ENCODE measurements at places on chromosomes 1 and 21.

DNA sequence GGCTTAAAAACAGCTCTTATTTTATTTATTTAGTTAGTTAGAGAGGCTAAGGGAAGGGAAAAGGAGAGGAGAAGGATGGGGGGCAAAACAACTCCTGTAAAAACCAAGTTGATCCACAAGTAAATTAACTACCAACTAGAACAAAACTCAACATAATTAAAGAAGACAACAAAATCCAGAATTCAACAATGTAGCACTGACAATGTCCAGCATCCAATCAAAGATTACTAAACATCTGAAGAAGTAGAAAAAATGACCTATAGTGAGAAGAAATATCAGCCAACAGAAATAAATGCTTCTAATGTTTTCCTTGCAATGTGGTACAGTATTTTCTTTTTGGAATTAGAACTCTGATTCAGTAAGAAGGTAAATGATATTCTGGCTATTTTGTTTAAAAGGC lies 160.1 kb downstream of the CDC7 start:
- no peak for DNase-seq

DNA sequence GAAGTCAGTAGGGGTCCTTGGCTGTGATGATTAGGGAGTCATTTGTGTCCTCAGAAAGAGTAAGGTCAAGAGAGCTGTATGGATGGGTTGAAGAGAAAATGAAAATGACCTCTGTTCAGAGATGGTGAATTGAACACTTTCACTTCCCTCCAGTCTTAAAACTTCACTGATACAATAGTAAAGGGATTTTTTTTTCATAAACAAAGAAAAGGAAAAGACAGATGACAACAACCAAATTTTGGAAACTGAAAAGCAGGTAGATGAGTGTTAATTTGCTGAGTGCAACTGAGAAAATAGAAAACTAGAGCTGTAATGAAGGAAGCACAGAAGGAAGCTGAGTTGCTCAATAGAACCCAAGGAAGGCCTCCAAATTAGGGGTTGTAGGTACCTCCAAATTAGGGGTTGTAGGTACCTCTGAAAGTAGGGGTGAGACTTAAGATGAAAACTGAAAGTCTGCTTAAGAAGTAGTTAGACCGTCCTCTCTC lies 14.8 kb upstream of the S1PR1 start:
- peak; percentile 37 for DNase-seq

- no peak for DNase-seq
Observed at GRCh38 chr21:32602099-32602498, 10.1 kb downstream of the CFAP298 start.

DNA sequence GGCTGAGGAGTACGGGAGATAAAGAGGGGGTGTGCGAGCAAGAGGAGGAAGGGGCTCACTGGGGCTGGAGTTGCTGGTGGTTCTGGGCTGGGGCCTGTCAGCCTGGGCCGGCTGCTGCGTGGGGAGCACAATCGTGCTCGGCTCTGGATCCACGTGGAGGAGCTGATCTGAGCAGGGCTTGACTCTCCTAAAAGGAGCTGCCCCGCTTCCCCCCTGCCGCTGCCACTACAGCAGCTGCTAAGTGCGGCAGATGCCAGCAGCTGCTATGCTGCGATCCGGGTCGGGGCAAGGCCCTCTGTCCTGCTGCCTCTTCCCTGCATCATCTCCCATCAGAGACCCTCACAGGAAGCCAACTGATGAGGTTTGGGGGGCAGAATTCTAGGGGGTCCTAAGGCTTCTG lies 165.9 kb downstream of the PCBP3 start:
- DNase-seq = no peak

- DNase-seq = no peak
Observed at GRCh38 chr1:225736437-225737098, 41.1 kb upstream of the SRP9 start.

- DNase-seq = peak; percentile 52
Observed at GRCh38 chr1:236685917-236686814, at the start of gene ACTN2. ACTN2 (plus strand) TSS chr1:236686499; CDS start chr1:236686674, 175 bp downstream.

- no peak for DNase-seq
Observed at GRCh38 chr1:118201524-118201923, 16.5 kb upstream of the SPAG17 start.

DNA sequence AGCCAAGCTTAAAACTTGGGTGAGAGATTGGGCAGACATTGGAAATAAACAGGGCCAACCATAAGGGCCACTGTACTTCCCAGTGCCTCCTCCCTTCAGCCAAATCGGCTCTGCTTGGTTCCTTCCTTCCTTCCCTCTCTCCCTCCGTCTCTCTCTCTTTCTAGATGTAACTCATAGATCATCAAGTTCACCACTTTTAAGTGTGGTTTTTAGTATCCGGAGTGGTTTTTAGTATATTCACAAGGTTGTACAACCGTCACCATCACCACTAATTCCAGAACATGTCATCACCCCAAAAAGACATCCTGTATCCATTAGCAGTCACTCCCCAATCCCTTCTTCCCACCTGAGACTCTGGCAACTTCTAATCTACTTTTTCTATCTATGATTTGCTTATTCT lies 51.0 kb downstream of the MYSM1 start:
- no peak for DNase-seq

GRCh38 chr1:39407896-39408640 lies 83.4 kb upstream of the BMP8A start:
- DNase-seq = no peak

- DNase-seq = peak; percentile 40
Observed at GRCh38 chr1:50735443-50735842, 224.6 kb downstream of the FAF1 start.

Data from suppressor macrophage treated with lipopolysaccharide for 4 hours (primary cell).